Erythroblast (primary cell): ENCODE measurements at places on chromosomes 6 and 20.
A peak's percentile ranks its signal among the peaks of the same experiment; 100 is the strongest.

DNA sequence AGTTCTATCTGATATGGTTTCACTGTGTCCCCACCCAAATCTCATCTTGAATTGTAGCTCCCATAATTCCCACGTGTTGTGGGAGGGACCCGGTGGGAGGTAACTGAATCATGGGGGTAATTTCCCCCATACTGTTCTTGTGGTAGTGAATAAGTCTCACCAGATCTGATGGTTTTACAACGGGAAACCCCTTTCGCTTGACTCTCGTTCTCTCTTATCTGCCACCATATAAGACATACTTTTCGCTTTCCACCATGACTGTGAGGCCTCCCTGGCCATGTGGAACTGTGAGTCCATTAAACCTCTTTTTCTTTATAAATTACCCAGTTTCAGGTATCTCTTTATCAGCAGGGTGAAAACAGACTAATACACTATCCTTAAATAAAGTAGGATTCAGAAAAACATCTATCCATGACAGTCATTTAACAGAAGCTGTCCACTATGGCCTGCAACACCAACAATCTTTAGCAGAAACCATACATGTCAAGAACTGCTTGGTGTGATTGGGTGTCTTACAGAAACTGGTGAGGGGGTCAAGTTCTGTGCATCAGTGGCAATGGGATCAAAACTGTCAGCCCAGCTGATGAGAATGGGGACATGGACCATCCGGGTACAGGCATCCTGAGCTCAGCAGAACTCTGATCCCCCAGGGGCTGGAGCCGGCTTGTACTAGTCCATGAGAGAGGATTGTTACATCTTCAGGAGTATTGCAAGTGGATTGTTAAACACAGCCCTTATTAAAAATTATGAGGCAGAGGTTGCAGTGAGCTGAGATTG lies 59.2 kb downstream of the SCML4 start:
- DNase-seq: no peak

DNA sequence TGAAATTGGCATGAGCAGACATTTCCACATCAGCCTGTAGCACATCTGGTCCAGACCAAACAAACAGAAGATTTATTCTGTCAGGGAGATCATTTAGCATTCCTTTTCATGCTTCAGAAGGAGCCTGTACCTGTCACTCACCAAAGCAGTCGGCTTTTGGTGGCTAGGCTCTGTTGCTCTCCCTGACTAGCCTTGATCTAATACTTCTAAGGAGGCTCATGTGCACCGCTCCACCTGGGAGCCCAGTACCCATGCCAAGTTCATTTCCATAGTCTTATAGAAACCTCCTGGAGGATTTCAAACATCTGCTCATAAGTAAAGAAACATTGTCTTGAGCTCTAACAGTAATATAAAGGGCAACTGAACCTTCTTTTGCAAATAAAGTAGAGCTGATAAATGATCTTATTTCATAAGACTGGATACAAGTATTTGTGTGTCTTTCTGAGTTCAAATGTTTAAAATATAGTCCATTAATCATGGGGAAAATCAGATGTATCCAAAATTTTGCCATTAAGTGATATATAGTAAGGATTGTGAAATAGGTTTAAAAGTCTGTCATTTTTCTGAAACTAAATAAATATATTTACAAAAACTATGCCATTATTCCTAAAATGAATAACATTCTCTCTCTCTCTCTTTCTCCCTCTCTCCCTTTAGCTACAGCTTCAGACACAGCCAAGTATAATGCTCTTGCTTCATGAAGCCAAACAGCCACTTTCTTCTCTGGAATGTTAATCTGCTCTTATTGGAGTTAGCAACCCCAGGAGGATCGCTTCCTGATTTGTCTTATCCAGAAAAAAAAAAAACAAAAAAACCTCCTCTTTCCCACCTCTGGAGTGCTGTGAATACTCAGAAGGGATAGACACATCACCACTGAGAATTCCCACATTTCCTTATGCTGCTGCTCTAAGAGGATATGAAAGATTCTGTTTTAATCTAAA lies 192.7 kb upstream of the TFAP2D start:
- DNase-seq: no peak

DNA sequence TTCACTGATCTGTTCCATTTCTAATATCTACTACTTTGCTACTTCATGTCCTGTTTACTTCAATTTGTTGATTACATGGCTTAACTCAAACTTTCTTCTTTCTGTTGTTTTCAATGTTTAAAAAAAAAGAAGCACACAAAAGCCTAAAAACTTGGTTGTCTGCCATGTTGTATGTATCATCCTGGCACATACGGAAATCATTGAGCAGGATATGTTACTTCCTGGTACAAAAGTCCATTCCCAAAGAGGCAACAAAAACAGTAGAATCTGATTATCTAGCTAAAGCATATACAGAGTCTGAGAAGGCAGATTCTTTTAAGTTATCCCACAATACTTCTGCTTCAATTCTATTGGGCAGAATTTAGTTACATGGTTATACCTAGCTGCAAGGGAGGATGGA lies 14.5 kb upstream of the COL12A1 start:
- no peak for DNase-seq

DNA sequence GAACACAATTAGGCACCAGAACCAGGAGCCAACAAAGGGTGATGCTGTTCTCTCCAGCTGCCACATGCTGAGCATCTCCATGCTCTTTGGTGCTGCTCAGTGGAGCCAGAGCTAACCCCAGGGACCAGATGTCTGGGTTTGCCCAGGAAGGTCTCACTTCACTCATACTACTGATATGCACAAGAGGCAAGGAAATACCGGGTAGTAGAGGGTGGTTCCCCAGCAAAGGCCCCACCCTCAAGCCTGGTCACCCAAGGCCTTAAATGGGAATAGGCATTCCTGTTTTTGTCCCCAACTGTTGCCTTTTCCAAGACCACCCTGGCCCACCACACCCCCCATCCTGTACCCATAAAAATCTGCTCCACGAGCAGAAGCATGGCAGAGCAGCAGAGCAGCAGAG lies 204.5 kb upstream of the TAB2 start:
- DNase-seq: no peak

- no peak for DNase-seq
Measured at GRCh38 chr6:158517038-158517437, 42.9 kb upstream of the TMEM181 start.

GRCh38 chr6:44304282-44305199 lies 8.6 kb downstream of the AARS2 start:
- peak; percentile 74 for DNase-seq

- peak; percentile 81 for DNase-seq
Measured at GRCh38 chr6:37059344-37060194, 54.1 kb downstream of the FGD2 start.

DNA sequence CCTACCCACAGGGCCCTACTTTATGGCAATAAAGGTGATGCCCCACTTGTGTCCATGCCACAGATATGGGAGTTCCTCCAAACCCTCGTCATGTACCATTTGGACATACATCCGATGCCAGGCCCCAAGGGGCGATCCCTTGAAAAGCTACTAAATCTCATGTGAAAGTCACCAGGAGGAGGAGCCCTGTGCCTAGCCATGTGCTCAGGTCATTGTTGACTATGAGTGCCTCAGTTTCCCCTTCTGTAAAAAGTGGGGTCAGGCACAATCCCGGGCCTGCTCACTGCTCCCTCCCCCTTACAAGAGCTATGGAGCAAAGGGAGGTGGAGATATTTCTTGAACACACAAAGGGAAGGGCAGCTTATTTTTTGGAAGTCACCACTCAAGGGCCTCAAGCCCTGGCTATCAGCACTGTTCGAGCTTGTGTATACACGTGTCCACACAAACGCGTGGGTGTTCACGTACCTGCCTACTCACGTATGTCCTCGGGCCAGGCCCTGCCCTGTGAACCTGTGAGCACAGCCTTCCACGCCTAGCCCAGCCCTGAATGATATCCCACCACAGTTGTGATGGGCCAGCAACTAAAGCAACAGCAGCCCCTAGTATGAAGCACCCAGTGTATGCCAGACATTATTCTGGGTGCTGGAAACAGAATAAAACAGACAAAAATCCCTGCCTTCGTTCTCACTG lies 1.9 kb downstream of the ACTL10 start:
- peak; percentile 37 for DNase-seq

- DNase-seq: no peak
Measured at GRCh38 chr6:89528866-89529265, 95.9 kb downstream of the ANKRD6 start.

DNA sequence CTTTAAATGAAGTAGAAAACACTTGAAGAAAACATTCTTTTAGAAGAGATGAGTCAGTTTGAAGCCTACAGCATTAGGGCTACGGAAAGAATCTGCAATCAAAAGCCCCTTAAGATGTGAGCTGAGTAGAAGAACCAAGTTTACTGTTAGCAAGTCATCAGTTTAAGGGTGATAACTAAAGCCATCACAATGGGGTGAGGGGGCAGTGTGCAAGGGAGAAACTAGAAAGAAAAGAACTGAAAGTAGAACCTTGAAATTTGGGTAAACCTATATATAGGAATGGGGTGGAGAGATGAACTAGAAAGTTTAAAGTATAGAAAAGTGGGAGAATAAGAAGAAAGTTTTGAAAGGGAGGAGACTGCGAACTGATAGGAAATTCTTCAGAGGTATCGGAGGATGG lies 212.9 kb downstream of the COL19A1 start:
- DNase-seq: no peak

- DNase-seq: no peak
Measured at GRCh38 chr6:78598966-78599365, 268.4 kb upstream of the IRAK1BP1 start.

GRCh38 chr6:151494235-151494935 lies 568 bp downstream of the CCDC170 start:
- DNase-seq: no peak

- DNase-seq: no peak
Measured at GRCh38 chr20:51804754-51805153, 2.4 kb upstream of the SALL4 start.

DNA sequence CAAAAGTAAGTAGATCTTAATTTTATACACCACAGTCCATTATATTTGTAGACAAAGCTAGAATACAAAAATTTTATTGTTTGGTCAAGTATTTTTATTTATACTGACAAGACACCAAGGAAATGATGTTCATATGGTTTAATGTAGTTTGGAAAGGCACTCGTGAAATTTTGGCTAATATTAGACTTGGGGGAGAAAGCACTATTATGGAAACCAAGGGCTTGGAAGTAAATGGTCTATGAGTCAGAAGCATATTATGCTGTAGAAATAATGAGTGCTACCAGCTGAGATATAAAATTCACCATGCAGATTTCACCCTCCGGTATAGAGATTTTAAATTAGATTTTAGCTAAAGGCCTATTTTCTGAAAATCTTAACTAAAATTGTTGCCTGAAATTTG lies 233.6 kb downstream of the KCNQ5 start:
- DNase-seq: no peak

GRCh38 chr6:10425975-10426780 lies 11.3 kb upstream of the TFAP2A start:
- DNase-seq: no peak

- DNase-seq: no peak
Measured at GRCh38 chr6:150840185-150840584, 25.3 kb upstream of the MTHFD1L start.

GRCh38 chr6:116011520-116011919 lies 49.2 kb downstream of the FRK start:
- no peak for DNase-seq

- no peak for DNase-seq
Measured at GRCh38 chr6:154960854-154961530, 34.1 kb upstream of the TIAM2 start.

DNA sequence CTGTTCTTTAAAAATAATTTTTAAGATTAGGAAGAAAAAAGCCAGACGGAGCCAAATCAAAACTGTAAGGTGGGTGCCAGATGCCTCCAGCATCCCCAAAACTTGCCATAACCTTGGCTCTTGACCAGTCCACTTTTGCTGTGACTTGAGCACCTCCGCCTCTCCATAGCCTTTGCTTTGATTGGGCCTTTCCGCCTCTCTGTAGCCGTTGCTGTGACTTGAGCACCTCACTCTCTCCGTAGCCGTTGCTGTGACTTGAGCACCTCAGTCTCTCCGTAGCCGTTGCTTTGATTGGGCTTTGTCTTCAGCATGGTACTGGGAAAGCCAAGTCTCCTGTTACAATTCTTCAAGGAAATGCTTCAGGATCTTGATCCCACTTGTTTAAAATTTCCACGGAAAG lies 73.0 kb downstream of the YTHDF1 start:
- no peak for DNase-seq

GRCh38 chr20:3801846-3802245 lies 5.7 kb downstream of the CDC25B start:
- DNase-seq: no peak

DNA sequence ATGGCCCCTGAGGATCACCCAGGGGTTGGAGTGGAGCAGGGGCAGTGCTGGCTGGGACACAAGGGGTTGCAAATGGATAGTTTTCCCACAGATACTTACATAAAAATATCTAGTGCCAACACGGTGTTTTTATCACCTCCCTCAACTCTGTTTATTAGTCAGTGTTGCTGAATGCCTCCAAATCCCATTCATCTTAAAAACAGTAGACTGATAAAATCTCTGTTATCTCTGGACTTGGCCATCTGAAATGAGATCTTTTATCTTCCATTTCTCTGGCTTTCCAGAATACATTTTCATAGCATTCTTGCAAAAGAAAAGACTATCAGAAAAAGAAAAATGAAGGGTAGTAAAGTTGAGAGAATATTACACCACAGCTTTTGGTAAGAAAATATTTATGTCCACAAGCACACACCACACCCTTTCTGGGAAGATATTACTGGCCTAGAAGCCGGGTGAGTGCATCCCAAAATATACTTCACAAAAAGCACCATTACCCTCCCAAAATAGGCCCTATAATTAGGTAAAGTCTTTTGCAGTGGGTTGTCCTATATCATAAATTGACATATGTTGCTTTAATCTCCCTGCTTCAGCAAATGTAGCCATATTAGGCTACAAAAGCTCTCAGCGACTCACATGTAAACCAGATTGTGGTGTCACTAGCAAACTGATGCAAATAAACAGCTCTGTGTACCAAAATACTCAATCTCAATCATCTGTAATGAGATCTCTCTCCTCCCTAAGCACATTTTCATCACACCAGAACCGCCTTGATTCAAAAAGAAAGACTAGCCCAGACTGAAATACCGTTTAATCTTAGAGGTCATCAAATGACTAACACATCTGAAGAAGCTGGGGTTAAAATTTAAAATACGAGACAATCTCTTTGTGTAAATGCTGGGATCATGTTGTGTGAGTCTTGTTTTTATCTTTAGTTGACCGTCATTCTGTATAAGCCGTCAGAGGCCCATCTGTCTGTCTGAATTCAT lies 96.7 kb downstream of the FYN start:
- DNase-seq: no peak

- DNase-seq: no peak
Measured at GRCh38 chr6:167847936-167848335, 21.2 kb downstream of the AFDN start.

DNA sequence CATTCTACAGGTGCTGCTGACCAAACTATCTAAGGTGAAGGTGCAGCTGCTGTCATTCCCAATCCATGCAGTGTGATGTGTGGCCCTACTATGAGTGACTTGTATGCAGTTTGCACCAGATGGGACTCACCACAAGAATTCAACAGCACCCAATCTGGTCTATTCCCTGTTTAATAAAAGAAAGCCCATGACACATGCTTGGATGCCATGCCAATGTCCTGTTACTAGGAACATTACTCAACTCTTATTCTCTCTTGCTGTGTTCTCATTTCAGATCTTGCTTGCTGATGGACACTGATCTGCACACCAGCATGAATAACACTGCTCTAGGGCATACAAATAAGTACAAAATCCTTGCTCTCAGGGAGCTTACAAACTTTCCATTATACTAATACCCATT lies 221.6 kb upstream of the CDYL start:
- no peak for DNase-seq

GRCh38 chr20:59665656-59666555 lies 61.6 kb downstream of the PHACTR3 start:
- DNase-seq: no peak
